Effector memory CD4-positive, alpha-beta T cell (primary cell): ENCODE measurements at places on chromosomes 16 and 17.

- no peak for DNase-seq
These were observed 44.2 kb downstream of the BEAN1 start for GRCh38 chr16:66471264-66471663.

DNA sequence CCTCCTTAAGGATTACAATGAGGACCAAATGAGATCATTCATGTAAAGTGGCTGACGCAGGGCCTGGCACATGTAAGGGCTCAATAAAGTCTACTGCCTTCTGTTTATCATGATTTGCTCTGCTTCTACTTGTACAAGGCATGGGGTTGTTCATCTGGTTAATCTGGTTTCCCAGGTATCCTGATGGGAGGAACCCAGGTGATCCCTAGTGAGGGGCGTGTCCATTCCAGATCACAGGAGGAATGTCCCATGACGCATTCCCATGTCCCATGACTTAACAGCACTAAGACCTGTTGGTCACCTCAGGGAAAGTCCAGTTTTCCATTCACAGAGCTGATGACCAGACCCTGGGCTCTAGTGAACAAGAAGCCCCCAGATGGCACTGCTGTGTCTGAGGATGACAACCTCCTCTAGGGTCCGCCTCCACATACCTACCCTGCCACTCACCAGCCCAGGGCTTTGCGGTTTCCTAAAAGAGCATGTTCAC, 11.5 kb upstream of the TPPP3 start:
- DNase-seq, result no peak

DNA sequence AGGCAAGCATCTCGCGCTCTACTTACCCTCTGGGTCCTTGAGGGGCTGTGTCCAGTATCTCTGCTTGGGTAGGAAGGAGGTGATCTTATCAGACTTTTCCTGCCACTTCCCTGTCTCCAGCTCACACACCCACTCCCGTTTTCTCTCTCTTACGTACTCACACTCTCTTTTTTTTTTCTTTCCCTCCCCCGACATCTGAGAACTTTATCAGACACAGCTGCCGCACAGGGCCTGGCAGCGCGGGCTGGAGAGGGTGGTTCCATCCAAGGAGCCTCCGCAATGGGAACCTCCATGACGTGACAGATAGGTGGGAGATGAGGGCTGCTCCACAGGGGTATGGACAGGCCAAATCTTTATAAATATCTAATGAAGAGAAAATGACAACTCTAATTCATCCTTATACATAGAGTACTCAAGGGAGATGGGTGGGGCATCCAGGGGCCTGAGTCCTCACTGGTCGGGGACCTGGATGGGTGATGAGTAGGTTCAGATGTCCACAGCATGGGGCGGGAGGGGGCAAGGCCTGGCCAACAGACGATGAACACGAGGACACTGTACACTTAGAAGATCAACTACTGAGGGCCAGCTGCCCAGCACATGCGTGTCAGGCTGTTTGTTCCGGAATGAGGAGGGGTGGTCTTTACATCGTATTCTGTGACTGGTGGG, 23.3 kb downstream of the MINK1 start:
- DNase-seq, result no peak

DNA sequence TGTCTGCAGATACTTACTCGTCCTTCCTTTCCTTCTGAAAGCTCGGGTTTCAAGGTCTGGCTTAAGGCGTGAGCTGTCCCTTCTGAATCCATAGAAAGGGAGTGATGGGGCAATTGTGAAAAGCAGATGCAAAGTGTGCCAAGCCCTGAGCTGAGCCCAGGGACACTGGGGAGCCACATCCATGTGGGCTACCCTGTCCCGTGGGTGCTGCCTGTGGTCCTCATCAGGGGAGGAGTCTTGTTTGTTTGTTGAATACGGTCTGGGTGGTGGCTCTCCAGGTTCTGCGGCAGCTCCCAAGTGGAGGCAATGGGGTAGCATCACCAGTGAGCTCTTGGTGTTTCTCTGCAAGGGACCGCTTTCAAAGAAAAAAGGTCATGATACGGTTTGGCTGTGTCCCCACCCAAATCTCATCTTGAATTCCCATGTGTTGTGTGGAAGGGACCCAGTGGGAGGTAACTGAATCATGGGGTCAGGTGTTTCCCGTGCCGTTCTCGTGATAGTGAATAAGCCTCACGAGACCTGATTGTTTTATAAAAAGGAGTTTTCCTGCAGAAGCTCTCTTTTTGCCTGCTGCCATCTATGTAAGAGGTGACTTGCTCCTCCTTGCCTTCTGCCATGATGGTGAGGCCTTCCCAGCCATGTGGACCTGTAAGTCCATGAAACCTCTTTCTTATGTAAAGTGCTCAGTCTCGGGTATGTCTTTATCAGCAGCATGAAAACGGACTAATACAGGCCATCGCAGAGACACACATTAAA, 1.0 kb upstream of the ALG1 start:
- DNase-seq, result no peak

DNA sequence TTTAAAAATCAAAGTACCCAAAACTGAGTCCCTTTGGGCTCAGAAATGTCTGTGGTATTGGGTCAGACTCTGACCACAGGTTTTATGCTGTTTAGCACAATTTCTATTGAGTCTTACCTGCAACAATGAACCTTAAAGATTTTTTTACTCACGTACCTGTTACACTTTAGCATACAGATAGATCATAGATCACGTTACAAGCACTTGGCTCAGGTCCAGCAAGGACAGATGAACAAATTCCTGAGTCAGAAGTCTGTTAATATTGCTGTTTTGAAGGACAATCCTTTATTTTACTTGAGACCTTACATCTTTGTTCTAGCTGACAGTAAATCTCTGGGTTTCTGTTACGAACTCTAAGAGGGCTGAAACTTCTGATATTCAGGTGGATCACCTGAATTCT, 12.8 kb downstream of the SLC7A6OS start:
- no peak for DNase-seq

- DNase-seq, result no peak
These were observed 60.7 kb upstream of the GRIN2A start for GRCh38 chr16:10242916-10243315.

DNA sequence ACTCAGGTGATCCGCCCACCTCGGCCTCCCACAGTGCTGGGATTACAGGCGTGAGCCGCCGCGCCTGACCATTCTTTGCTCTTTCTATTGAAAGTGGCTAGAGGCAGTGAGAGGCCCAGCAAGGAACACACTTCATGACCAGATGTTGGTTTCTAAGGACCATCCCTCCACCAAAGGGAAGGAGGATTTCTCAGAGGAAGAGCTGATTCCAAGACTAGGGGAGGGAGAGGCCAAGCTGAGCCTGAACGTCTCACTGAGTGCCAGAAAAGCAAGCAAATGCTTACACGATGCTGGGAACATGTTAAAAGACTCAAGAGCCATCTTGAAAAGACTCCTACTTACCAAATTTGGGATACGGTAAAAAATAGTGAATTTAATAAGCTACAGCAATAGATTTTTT, 79.2 kb downstream of the MRM3 start:
- DNase-seq, result no peak

DNA sequence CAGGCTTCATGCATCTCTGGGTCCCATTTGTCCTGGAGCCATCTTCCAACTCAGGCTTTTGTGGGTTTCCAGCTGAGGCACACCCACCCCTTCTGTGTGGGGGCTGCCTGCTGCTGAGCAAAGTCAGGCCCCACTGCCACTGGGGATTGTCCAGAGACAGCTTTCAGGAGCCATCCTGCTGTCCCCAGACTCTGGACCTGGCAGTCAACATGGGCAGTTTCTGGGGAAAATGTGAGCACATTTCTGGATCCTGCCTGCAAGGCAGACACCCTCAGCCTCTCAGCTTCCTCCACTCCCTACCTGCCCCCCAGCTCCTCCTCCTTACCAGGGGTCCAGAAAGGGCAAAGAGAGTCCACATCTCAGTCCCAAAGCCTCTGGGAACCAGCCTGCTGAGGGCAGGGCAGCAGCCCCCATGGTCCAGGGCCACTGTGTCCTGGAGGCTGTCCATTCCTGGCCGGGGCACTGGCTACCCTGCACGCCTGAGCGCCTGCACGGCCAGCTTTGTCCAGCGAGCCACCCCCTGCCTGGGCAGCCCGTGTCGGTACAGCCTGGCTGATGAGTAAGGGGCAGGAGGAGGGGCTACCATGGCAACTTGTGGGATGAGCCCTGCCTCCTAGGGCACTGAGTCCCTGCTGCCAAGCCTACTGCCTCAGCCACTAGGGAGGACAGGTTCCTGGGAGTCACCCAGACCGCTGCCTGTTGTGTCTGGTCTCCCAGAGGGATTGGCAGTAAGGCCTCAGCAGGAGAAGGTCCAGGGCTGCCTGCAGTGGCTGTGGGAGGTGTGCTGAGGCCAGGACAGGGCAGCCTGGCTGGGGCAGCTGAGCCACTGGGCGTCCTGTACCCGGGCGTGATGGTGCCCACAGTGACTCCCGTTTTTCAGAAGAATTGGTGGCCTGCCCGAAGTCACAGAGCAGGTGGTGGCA, at the start of gene SLC47A2:
SLC47A2 (minus strand) TSS at position 477 of the 923 bp plus-strand sequence; CDS start at position 448, 29 bp downstream.
- no peak for DNase-seq

- DNase-seq, result no peak
These were observed 422 bp downstream of the UQCC4 start for GRCh38 chr16:1420111-1420539.

DNA sequence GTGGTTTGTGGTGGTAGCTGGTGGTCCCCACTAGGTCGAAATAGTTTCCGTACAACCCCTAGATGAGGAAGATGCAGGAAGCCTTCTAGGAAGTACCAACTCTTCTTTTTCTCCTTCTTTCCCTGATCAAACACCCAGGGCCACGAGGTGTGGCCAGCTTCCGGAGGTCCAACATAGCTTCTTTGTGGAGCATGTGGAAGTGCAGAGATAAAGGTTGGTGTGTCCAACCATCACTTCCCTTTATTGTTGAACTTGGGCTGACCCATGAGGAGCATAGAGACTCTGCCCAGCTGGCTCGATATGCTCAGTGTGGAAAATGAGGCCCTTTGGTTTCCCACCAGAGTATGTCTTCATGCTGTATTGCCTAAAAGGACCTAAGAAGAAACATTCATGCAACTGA, 6.3 kb upstream of the RGS9 start:
- no peak for DNase-seq

GRCh38 chr17:9230346-9230745, 209.0 kb downstream of the NTN1 start:
- no peak for DNase-seq

DNA sequence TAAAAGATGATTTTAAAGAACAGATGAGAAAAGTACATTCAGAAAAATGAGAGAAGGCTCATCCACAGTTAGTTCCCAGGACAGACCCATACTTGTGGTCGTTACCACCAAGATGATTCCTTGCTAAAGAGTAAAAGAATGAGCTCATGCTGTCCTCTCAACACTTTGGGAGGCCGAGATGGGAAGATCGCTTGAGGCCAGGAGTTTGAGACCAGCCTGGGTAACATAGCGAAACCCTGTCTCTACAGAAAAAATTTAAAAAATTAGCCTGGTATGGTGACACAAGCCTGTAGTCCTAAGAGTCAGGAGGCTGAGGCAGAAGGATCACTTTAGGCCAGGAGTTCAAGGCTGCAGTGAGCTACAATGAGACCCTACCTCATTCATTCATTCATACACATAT, 60.7 kb upstream of the CNEP1R1 start:
- DNase-seq, result no peak

- no peak for DNase-seq
These were observed 71.9 kb downstream of the N4BP1 start for GRCh38 chr16:48537909-48538745.

- no peak for DNase-seq
These were observed 48.8 kb upstream of the CLEC19A start for GRCh38 chr16:19236561-19237209.

DNA sequence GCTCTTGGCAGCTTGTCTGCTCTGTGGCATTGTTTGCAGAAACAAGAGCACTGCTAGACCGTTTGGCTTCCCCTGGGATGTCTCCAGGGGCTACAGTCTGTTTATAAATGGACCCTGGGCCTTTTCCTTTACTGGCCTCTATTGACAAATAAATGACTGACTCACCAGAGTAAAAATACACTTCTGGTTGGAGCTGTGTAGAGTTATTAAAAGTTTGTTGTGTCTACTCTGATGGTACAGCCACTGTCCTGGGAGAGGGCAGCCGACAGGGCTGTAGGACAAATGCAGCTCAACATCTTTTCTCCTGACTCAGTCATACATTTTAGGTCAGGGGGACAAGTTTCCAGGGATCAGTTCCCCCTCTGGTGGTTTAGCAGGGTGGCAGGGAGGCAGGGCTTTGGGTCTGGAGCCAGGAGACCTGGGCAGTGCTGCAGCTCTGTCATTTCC, 30.0 kb downstream of the FOXL1 start:
- DNase-seq, result no peak

GRCh38 chr16:89727406-89728120, 6.2 kb downstream of the ZNF276 start:
- no peak for DNase-seq

DNA sequence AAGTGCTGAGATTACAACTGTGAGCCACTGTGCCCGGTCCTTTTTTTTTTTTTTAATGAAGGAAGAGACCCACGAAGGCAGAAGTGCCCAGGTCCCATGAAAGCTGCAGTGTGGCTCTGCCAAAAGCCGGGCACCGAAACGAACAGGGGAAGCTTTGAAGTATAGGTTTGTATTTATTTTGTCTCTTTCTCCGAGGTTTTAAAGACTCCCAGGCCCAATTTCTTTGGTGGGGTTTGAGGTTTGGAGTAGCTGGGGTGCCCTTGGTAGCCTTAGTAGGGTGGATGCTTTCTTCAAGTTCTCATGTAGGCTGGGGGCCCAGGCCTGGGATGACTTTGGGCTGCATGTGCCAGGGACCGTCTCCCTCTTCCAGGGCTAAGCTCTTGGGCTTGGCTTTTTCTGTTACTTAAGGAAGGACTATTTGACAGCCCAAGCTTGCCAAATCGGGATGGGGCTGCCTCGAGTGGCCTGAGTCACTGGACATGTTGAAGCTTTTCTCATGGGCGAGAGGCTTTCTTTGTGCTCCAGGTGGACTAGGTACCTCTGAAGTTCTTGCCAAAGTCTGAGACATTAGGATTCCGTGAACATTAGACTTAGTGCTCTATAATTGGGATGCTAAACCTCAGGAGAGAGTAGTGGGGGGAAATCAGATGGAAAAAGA, 66.3 kb downstream of the WIPI1 start:
- DNase-seq, result no peak

DNA sequence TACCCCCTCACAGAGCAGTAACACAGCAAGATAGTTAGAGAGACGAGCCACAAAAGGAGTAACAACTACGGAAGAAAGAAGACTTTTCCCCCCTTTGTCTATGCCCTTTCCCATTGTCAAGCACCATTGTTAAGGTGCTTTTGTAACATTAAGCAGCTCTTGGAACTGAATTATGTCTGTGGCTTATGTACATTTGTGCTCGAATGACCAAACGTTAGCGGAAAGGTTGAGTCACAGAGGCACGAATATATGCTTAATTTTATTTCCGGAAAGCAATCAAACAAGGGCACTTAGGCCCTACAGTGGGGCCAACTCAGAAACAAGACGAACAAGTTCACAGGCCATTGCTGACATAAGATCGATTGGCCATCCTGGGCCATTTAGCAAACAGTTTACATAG, 109.5 kb downstream of the ANKFN1 start:
- no peak for DNase-seq

GRCh38 chr17:41680426-41681040, 8.2 kb upstream of the EIF1 start:
- no peak for DNase-seq
